ENCODE measurements at places on chromosomes 5 and 9.
A peak's percentile ranks its signal among the peaks of the same experiment; 100 is the strongest.

DNA sequence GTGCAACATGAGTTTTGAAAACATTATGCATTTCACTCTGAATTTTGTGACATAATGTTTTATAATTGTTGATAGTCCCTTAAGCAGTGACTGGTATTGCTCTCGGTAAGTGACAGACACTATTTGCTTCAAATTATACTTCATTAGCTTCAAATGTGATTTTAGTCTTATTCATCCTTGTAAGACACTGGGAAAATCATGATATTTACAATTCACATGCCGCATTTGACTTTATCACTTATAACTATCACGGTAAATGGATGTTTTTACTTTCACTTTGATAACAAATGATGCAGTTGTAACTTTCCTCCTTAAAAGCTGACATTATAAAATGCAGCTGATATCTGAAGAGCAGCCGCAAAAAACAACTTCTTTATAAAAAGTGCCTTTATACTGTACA lies 44.1 kb upstream of the ITGA2 start:
- no peak for DNase-seq

DNA sequence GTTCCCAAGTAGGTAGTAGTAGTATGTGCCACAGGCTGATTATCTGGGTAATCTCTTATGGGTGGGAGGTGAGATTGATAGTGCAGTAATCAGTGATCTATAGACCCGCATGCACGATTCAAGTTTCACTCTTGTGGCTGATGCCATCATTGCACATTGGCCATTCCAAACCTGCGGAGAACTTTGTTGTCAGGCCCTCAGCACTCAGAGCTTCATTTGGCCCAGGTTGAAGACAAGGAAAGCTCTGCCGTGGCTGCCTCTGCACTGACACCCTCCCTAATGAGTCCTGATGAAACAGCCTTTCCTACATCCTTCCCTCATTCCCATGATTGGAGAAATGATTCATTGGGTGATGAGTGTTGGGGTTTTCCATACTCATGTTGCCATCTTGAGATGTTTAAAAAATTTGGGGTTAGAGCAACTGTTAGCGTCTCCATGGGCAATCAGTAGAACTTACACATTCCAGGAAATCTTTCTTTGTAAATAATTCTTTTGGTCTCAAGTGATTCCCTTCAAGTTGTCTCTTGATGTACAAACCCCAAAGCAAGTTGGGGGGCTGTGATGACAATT lies 22.9 kb downstream of the PROP1 start:
- no peak for DNase-seq

GRCh38 chr9:98171176-98171925 lies 21.1 kb downstream of the CORO2A start:
- no peak for DNase-seq

DNA sequence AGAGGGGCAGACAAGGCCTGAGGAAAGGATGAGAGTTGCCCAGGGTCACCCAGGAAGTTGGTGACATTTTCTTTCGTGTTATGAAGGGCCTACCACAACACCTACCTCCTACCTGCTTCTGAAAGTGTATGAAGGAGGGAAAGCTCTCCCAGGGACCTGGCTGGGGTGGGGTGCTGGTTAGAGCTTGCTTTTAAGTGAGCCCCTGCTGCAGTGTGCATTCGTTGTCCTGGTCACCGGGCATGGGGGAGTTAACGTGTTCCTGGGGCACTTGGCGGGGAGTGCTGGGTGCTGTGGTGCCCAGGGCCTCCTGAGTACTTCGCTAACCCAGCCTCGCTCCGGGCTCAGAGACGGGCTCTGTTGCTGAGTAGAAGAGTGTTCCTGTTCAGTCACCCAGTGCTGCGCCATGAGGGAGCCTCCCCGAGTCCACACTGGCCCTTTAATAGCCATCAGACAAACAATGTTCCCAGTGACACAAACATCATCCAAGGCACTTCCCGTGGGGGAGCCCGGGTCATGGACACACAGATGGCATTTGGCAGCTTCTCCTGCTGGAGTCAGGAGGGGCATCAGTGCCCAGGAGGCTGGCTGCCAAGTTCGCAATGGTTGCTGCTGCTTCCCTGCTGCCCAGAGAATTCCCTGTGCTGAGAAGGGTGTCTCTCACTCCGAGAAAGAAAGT lies 85.7 kb downstream of the AMBP start:
- peak; percentile 68 for DNase-seq

DNA sequence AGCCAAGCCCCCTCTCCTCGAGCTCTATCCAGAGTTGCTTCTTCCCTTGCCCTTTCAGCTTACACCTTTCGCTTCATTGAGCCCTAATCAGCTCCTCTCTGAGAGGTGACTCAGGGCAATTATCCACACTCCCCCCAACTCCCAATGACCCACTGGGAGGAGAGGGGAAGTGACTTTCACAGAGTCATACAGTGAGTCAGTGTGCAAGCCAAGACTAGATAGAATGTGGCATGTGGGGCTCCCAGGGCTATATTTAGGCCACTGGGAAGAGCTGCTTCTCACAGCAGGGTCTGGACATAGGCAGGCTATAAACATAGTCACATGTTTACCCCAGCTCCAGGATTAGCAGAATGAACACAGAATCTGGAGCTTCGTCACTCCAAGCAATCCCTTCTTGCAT lies 57.4 kb downstream of the NRG2 start:
- DNase-seq, result no peak

GRCh38 chr5:110718311-110718710 lies 8.2 kb downstream of the TMEM232 start:
- no peak for DNase-seq

- no peak for DNase-seq
Observed at GRCh38 chr5:133427121-133427777, 185.1 kb downstream of the FSTL4 start.

- DNase-seq, result no peak
Observed at GRCh38 chr5:151063142-151063989, 17.5 kb downstream of the TNIP1 start.

- DNase-seq, result no peak
Observed at GRCh38 chr9:99466781-99467180, 244.7 kb downstream of the SEC61B start.

DNA sequence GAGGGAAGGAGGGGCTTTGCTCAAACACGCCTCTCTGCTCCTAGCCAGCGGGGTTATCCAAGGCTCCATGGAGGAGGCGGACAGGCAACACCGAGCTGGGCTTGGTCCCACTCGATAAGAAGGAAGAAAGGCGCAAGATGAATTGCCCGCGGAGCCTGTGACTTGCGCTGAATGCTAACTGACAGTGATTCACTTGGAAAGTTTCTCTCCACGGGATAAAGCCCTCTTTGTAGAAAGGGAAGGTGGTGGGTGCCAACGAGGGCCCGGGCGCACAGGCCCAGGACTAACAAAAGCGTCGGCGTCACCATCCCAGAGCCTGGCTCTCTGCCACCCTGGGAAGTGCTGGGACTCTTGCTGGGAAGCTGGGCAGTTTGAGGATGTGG lies 76.0 kb downstream of the VAV2 start:
- DNase-seq, result no peak

GRCh38 chr9:88747768-88748167 lies 212.8 kb downstream of the NXNL2 start:
- peak; percentile 70 for DNase-seq

- no peak for DNase-seq
Observed at GRCh38 chr5:117058740-117059139, 484.1 kb upstream of the SEMA6A start.

DNA sequence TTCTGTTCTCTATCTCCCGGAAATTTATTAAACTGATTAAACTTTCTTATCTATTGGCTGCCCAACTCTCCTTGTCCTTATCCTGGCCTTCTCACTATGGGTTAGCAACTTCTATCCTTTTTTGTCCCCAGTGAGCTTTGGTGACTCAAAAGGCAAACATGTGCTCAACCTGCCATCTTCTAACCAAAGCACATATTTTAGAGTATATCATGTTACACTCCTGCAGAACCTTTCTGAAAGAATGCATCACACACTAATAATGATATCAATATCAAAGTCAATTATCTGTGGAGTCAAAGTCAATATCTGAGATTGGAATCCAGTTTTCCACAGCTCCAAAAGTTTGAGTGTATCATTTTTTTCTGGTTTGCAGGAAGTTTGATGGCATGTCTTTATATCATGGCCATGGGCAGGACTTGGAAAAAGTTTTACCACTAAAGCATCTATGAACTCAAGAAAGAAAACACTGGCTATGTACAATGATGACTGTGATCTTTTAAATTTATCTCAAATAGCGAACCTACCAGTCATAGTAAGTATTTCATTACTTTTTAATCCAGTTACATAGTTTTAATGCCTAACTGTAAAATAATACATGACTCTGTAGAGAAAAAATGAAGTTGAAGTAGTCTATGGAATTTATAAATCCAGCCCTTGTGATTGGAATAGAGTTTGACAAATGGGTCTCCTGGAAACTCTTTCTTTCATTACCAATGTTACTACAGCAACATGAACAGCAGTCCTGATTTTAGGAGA lies 166.8 kb downstream of the DROSHA start:
- DNase-seq, result no peak

GRCh38 chr5:178357121-178357521 lies 124.5 kb upstream of the PHYKPL start:
- DNase-seq, result no peak

DNA sequence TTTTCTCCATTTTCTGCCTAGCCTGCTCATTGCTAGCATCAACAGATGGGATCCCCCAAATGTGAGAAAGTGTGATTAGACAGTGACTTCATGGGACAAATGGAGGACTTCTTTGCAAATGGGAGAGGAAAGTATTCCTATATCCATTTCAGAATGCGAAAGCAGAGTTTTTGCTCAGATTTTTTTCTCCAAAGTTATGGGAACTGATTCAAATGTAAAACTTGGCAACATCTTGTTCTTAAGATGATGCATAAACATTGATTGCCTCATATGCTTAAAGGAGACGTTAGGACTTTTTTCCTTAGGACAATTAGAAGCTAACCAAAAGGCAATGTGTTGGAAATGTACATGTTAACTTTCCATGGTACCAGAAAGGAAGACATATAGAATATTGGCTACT lies 704.3 kb upstream of the ZNF608 start:
- no peak for DNase-seq

GRCh38 chr9:113390192-113390960 lies 10.7 kb downstream of the ALAD start:
- no peak for DNase-seq

- no peak for DNase-seq
Observed at GRCh38 chr9:16728137-16728508, 142.3 kb downstream of the BNC2 start.

GRCh38 chr5:10288592-10289219 lies 19.0 kb downstream of the CMBL start:
- DNase-seq, result peak; percentile 79

GRCh38 chr5:66322786-66323528 lies 178.9 kb downstream of the SREK1 start:
- no peak for DNase-seq

DNA sequence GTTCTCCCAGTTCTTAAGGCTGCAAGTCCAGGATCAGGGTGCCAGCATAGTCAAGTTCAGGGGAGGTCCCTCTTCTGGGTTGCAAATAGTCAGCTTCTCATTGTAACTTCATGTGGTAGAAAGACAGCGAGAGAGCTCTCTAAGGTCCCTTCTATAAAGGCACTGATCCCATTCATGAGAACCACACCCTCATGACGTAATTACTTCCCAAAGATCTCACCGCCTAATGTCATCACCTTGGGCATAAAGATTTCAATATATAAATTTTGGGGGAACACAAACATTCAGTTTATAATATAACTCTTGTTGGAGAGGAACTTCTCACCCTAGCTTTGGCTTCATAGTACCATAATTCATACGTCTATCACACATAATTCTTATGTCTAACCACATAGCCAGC lies 203.9 kb upstream of the VLDLR start:
- DNase-seq, result no peak

DNA sequence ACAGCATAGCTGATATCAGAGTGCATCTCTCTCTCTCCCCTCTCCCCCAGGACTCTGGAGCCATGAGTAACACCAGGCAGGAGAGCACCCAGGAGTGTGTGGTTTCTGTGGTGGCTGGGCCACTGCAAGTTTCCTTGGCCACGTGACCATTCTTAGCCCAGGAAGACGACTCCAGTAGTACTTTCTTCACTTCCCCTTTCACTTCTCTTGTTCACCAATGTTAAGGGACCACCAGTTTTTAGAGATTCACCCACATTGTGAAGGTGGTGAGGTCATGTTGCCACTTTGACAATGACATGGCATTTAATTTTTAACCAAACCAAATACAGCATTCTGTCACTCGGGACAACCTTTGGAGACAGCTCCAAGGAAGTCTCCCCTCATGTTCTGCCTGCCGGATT lies 17.9 kb upstream of the DAPK1 start:
- no peak for DNase-seq

GRCh38 chr5:150781706-150782614 lies 3.4 kb downstream of the SMIM3 start:
- DNase-seq, result no peak

GRCh38 chr5:16160706-16161105 lies 18.9 kb downstream of the MARCHF11 start:
- DNase-seq, result peak; percentile 52

- no peak for DNase-seq
Observed at GRCh38 chr9:137685035-137685740, 66.4 kb downstream of the EHMT1 start.

DNA sequence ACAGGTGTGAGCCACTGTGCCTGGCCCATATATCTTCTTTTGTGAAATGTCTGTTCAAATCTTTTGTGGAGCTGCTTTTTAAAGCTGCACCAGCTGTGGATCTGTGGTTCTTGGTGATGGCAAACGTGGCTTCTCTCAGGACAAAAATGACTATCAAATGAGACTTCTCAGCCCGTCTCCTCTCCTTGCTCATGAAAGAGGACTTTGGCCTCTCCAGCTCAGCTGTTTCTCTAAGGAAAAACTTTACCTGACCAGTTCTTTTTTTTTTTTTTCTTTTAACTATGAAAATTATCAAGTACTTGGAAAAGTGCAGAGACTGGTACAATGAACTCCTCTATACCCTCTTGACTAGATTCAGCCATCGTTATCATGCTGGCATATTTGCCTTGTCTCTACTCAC lies 44.8 kb downstream of the RALGPS1 start:
- no peak for DNase-seq

- no peak for DNase-seq
Observed at GRCh38 chr5:168931638-168932345, 352.6 kb upstream of the PANK3 start.

DNA sequence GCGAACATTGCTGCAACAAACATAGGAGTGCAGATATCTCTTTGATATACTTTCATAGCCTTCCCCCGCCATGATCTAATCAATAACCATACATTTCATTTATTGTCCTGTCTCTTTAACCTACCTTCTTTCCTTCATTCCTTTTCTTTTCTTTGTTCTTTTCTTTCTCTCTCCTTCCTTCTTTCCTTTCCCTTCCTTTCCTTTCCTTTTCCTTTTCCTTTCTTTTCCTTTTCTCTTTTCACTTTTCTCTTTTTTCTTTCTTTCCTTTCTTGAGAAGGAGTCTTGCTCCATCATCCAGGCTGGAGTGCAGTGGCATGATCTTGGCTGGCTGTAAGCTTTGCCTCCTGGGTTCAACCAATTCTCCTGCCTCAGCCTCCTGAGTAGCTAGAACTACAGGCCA lies 100.3 kb downstream of the UNC13B start:
- DNase-seq, result no peak

GRCh38 chr5:35383041-35383440 lies 152.8 kb upstream of the PRLR start:
- no peak for DNase-seq

- no peak for DNase-seq
Observed at GRCh38 chr9:20200581-20200980, 411.7 kb upstream of the SLC24A2 start.

- DNase-seq, result no peak
Observed at GRCh38 chr5:118698774-118699173, 289.6 kb downstream of the DTWD2 start.

- no peak for DNase-seq
Observed at GRCh38 chr9:134372581-134373267, 46.5 kb downstream of the RXRA start.

Data from LNCaP clone FGC (cell line).